ENCODE measurements at places on chromosomes 1 and 21.

DNA sequence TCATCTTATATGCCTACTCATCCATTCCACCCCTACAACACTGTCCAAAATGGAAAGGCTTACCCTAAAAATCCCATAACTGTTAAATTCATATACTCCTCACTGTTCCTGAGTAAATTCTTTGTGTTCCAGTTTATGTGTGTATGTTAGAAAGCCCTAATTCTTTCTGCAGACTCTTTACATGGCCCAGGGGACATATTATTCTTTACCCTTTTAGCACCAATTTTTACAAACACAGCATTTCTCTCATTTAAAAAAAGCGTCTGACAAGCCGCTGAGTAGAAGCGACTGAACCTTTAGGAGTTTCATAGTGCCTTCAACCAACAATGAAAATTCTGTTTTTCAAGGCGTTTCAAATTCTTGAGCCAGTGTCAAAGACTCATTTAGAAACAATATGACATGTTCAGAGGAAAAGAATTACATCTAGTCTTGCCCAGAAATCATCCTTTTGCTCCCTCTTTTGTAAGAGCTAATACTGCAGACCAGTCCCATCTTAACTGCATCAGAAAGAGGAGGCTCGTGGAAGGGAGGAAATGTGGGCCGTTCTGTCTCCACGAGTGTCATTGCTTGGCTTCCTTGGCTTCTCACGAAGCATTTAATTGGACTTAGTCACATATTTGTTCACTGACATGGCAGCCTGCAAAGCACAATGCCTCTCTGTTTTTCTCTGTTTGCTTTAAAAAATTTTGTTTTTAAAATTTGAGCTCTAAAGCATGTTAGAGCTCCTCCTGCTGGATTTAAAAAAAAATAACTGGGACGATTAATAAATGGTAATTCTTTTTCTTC lies 21.3 kb upstream of the C1orf105 start:
- DNase-seq, result no peak

GRCh38 chr1:182611787-182612186 lies 7.6 kb upstream of the RGS16 start:
- DNase-seq, result no peak

DNA sequence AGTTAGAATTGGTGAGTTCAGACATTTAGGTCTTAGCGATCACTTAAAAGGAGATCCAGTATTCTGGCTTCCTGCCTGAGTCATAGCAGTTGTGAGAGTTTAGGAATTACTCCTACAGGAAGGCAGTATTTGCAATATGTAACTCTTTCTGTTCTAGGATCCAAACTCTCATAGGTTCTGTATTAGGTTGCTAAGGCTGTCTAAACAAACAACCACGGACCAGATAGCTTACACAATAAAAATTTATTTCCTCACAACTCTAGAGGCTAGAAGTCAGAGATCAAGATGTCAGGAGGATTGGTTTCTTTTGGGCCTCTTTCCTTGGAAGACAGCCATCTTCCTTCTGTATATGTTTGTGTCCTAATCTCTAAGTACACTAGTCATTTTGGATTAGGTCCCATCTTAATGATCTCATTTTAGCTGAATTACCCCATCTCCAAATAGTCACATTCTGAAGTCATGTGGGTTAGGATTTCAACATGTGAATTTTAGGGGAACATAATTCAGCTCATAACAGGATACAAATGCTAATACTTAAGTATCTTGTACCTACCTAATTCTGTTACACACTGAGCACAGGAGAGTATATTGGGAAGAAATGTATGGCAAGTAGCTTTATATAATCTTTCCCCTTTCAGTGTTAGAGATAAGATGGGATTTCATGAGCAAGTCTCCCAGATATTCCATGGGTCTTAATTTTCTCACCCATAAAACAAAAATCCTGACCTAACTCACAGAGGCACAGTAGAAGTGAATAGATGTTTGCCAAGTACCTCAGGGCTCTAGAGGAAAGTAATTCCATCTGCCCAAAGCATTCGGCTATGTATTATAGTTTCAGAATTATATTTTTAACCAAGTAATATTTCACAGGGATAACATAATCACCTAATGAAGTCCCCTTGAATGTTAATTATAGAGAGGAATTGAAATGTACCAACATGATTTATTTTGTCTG lies 144.4 kb downstream of the PTBP2 start:
- DNase-seq, result no peak

DNA sequence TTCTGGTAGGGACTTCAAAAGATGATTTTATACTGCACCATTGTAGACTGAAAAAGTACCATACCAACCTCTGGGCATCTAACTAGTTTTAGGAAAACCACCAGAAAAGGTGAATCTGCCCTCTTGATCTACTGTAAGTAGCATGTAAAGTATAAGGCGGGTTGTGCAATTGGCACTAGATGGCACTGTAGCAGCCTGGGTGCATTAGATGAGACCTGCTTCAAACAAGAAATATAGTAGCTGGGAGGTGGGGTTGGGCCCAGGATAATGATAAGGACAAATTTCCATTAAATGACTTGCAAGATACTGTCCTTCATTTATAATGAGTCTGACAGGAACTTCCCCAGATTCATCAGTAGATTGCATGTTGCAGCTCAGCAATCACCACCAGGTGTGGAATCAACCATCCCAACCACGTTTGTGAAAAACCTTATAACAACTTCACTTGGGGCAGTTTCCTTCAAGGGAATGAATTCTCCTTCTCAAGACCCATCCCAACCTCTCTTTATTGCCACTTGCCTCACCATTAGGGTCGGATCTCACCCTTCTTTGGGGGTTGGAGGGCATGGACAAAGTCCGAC lies 37.3 kb upstream of the IL10 start:
- DNase-seq, result no peak

GRCh38 chr1:14844923-14845617 lies 246.6 kb downstream of the KAZN start:
- DNase-seq, result no peak

- DNase-seq, result no peak
Measured at GRCh38 chr1:175498002-175498401, 245.4 kb downstream of the TNR start.

GRCh38 chr1:232211149-232211548 lies 418.8 kb downstream of the SIPA1L2 start:
- DNase-seq, result no peak

DNA sequence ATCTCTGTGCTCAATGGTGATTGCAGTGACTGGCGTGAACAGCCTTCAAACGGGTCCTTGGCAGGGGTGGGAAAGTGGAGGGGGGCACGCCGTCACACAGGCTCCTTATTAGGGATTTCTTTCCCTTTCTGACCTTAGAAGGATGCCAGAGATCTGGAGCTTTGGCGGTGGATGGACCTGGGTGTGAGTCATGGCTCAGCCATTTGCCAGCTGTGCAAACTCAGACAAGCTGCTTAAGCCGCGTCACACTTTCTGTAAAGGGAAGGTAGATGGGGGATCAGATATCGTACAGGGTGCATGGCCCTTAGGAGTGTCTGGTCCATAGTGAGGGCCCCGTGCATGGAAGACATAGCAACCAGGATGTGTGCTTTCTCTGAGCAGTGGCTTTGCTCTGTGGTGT lies 48.3 kb upstream of the C1orf174 start:
- no peak for DNase-seq

DNA sequence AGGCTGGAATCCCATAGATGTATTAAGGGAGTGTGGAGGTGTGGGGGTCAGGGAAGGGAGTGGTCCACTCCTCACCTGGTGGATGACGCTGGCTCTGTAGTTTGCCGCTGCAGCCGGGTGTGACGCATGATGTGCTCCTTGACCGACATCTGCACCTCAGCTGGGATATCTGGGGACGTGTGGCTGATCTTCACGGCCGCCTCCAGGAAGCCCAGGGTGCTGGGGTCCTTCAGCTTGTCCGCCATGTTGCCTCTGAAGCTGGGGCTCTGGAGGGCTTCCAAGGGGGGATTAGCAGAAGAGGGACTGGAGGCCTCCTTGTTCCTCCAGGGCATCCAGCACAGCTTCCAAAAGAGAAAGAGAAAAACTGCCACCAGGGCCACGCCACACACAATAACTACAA lies 14.1 kb downstream of the SYT6 start:
- DNase-seq, result no peak

GRCh38 chr1:163896001-163896400 lies 574.2 kb downstream of the NUF2 start:
- DNase-seq, result no peak

DNA sequence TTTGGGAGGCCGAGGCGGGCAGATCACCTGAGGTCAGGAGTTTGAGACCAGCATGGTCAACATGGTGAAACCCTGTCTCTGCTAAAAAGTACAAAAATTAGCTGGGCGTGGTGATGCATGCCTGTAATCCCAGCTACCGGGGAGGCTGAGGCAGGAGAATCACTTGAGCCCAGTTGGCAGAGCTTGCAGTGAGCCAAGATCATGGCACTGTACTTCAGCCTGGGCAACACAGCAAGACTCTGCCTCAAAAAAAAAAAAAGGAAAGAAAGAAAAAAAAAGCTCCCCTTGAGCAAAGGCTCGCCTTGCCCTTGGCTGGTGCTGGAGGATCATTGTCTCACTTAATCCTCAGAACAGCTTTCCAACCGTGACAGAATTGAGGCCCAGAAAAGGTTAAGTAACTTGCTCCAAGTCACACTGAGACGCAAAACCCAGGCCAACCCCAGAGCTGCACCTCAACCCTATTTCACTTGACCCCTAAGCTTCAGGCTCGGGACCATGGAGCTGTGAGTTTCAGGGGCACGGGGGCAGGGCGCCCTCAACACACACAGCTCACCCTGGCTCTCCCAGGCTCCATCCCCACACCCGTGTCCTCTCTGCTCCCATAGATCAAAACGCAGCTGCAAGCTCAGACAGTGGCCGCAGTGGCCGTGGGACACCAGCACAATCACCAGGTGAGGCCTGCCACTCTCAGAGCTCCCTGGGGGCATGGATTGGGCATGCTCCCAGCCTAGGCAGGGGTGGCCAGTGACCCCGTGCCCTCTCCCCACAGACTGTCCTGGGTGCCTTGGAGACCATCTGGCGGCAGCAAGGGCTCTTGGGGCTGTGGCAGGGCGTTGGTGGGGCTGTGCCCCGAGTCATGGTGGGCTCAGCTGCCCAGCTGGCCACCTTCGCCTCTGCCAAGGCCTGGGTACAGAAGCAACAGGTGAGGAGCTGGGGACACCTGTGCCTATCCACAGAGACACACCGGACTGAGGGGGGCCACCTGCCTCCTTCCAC lies 1.6 kb downstream of the SLC25A34 start:
- no peak for DNase-seq

DNA sequence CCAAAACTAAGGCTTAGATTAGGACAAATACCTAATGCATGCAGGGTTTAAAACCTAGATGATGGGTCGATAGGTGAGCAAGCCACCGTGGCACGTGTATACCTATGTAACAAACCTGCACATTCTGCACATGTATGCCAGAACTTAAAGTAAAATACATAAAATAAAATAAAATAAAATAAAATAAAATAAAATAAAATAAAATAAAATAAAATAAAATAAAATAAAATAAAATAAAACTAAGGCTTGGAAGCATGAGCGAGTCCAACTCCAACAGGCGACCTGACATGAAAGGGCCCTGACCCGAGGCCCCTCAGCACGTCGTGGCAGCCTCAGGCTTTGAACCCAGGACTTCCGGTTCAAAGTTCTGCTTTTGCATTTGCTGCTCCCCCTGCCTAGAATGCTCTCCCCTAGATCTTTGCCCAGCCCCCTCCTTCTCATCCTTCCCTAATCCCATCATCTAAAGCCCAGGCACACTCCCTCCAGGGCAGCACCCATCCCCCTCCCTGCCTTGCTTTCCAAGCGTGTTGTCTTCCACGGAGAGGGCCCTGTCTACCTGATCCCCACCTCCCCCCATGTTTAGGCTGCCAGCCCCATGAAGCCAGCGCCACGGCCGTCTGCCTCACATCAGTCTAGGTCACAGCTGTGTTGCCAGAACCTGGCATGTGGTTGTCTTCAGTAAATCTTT lies 64.3 kb downstream of the TAS1R2 start:
- no peak for DNase-seq

DNA sequence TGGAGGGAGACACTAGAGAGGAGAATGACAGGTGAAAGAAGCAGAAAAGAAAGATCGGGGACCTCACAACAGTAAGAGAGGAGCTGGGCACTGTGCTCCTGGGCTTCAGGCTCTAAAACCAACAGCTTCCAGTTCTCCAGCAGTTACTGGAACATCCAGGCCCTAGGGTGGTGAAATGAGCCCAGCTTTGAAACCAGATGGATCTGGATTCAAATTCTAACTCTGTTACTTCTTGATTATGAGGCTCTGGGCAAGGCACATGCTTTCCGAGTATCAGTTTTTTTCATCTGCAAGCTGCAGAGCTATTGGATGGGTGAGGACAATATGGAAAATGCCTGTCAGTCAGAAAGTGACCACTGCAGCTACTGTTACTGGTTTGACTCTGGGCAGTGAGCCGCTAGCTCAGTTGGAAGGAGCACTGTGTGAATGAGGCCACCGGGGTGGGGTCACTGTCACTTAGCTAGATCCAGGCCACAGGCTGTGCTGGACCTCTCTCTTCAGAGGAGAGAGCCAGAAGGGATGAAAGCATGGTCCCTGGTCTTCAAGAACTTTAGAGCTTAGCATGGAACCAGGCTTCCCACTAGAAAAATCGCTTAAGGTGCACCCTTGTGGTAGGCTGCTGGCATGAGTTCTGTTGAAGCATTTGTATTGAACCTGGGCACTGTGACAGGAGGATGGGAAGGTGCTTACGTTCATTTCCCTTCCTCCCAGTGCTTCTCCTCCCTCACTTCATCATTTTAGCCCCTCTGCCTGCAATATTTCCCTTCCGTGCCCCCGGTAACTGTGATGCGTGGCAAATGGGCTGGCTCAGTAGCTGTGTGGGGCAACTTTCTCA lies 12.2 kb downstream of the PLEKHO1 start:
- DNase-seq, result no peak

DNA sequence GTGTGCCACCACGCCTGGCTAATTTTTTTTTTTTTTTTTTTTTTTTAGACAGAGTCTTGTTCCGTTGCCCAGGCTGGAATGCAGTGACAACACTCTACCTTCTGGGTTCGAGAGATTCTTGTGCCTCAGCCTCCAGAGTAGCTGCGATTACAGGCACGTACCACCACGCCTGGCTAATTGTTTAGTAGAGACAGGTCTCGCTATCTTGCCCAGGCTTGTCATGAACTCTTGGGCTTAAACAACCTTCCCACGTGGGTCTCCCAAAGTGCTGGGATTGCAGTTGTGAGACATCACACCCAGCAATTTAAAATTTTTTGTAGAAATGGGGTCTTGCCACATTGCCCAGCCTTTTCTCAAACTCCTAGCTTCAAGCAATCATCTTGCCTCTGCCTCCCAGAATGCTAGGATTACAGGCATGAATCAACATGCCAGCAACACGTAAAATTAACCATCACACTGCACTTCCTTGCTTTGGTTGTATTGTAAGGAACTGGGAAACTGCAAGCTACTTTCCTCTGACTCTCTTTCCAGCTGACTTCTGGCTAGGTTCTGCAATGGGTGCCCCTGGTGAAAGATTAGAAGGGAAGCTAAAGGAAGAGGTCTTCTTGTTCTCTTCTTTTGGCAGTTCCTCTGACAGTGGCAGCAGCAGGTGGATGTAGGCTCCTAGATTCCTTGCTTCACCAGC lies 13.9 kb upstream of the IL6R start:
- DNase-seq, result no peak

Measured in stimulated activated CD8-positive, alpha-beta memory T cell treated with anti-CD3 and anti-CD28 coated beads, Interleukin-15, amount 100 ng/mL, for 24 hours (primary cell).